Activated T-helper 17 cell treated with anti-CD3 and anti-CD28 coated beads, Interleukin-2, amount 50 U/mL, for 72 hours (primary cell): ENCODE measurements at places on chromosomes 5 and 9.

DNA sequence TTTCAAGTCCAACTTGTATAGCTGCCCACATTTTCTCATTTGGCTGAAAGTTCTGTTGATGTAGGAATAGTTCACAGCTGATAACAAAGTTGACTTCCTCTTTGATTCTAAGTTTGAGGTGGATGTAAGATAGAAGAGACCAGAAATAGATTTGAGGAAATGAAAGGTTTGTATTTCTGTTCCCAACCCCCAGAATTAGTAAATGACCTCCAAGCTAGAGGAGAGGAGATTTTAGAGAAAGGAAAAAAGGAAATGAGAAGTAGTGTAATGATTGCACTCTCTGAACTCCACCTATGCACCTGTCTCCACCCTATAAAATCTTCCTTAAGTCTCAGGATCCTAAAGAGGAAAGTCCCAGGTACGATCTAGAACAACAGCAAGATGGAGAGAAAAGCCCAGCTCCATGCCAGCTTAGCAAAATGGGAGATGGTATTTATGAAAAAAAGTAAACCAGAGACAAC, 130.4 kb upstream of the POC5 start:
- ATAC-seq: no peak

DNA sequence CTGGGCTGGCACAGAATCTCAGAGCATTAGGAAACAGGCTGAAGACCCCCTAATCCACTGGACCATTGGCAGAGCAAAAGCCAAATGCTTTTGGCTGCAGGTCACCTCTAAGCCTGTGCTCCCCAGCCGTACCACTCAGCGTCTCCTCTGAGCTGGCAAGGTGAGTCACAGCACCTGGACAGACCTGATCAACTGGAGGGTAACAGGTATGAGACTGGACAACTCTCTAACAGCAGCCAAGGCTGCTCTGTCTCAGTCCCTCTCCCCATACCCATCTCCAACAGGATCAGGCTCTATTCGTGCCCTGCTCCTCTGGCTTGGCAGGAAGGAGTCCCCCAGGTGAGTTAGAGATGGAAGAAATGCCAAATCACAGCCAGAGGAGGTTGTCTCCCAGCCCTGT, 4.7 kb downstream of the GOLGA2 start:
- no peak for ATAC-seq

DNA sequence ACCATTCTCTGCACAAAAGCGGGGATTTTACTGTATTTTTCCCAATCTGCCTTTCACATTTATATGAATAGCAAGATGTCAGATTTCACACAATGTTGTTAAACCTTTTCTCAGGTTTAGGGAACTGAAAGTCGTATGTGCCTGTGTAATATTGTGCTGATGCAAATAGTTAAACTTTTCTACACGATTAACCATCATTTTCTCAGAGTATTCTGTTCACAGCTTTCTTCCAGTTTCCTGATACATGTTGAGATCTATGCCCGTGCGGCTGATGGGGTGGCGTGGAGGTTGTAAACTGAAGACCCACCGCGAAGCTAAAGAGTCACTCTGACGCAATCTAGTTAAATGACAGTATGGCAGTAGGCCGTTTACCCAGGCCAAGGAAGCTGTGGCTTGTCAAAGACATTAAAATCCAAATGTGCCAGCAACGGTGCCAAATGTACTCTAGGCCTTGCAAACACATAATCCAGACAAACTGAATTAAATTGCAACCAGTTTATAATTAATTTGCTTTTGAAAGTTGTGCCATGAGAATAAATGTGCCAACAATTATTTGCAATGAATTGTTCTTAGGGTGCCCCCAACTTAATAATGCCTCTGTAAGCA, 145.7 kb downstream of the EBF1 start:
- ATAC-seq: no peak

DNA sequence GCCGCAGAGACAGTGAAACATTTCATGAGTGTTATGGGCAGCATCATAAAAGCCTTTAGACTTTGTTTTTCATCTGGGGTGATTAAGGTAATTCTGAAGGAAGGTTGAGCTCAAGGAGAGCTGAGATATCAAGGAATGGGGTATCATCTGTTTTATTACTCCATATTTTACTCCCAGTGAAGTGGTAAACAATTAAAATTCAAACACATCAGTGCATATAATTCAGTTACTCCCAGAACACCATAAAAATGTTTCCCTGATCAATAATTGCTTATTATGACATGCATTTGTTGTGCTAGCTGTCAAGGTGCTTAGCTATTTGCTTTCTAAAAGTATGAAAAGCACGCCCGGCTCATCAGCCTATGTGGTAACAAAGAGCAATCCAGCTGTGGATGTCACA, 81.7 kb downstream of the DOCK8 start:
- ATAC-seq: no peak

DNA sequence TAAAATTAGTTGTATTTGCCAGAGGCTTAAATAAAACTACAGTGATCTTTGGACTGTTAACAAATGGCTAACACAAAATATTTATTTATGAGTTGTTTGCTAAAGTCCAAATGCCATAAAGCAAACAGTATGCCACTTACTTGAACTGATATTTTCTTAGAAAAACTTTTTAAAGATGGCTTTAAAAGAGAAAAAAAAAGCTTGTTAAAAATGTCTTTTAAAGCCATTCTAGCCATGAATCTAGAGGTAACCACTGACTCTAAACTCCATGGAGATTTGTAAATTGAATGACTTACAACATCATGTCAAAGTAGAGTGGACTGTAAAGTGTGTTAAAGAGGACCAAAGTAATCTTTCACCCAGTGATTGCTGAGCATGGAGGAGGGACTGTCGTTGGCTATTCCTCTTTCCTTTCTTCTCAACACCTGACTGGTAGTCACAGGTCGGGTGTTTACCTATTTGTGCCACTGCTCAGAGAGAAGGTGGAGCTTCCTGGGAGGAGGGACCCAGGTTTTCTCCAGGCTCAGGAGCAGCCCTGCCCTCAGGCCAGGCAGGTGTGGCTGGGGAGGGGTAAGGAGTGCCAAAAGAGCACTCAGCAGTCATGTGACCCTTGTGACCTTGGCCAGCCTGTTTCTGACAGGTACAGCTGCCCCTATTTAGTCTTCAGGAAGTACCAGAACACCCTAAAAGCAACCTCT, 69.1 kb upstream of the TJP2 start:
- ATAC-seq: no peak

- ATAC-seq: peak; percentile 65
Observed at GRCh38 chr5:139482050-139482889, at the start of gene STING1. Gene STING1, minus strand, starts transcription at chr5:139482758. Its CDS starts 1,054 bp downstream, at chr5:139481704.

DNA sequence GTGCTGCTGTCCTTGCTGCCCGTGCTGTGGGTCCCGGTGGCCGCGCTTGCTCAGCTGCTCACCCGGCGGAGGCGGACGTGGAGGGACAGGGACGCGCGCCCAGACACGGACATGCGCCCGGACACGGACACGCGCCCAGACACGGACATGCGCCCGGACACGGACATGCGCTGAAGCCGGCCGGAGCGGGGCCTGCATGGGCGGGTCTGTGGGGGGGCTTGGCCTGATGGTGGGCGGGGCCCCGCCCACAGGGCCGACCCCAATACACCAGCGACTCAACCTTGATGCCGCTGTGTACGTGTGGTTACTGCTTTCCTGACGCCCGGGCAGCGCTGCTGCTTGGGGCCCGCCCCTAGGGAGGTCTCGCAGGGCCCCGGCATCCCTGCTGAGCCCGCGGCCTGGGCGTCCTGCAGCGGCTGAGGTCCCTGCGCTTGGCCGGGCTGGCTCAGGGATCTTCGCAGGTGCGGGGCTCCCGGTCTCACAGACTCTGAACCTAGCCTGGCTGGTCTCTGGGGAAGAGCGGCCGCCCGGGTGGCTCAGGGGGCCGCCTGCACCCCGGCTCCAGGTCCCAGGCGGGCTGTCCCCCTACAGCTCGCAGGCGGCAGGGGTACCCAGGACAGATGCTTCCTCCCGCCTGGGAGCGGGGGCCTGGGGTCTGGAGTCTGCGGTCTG, 20.9 kb downstream of the SLC6A18 start:
- ATAC-seq: no peak

GRCh38 chr5:178389026-178389729, 156.6 kb upstream of the PHYKPL start:
- ATAC-seq: no peak

- no peak for ATAC-seq
Observed at GRCh38 chr9:114119242-114120191, 20.4 kb upstream of the KIF12 start.
